ENCODE measurements at places on chromosomes 3 and 15.

- DNase-seq = no peak
Observed at GRCh38 chr15:68471541-68471940, 39.6 kb upstream of the ITGA11 start.

- no peak for DNase-seq
Observed at GRCh38 chr3:179067839-179068238, 3.8 kb downstream of the ZMAT3 start.

- DNase-seq = no peak
Observed at GRCh38 chr15:86877171-86877631, 797.5 kb downstream of the AGBL1 start.

GRCh38 chr3:176663837-176664831 is 533.1 kb downstream of the TBL1XR1 start:
- DNase-seq = no peak

DNA sequence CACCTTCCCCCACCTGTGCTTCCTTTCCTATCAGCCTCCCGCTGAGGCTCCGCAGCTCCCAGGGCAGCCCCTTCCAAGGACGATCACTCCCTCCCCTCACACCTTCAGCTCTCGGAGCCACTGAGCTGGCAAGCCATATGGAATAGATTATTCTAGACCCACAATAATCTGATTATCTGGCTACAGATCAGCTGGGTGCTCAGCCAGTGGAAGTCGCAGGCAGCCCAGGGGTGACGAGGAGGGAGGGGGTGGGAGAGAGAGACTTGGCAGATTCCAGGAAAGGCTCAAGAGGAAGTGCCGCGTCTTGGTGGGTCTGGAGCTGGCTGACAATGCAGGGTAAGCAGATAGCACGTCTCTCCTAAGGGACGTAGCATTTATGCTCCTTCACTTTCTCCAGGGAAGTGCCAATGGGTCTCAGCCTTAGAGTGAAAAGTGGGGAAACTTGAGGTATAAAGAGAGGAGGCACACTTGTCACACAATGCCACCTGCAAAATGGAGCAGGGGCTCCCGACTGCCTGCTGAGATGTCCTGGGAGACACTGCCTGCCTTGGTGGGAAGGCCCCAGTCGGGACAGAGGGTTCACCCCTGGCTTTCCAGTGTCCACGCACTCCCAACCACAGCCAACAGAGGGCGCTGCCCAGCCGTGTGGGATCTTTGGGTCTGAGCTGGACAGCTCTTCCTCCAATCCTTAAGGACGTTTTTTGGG is 9.4 kb upstream of the MESP1 start:
- peak; percentile 48 for DNase-seq

DNA sequence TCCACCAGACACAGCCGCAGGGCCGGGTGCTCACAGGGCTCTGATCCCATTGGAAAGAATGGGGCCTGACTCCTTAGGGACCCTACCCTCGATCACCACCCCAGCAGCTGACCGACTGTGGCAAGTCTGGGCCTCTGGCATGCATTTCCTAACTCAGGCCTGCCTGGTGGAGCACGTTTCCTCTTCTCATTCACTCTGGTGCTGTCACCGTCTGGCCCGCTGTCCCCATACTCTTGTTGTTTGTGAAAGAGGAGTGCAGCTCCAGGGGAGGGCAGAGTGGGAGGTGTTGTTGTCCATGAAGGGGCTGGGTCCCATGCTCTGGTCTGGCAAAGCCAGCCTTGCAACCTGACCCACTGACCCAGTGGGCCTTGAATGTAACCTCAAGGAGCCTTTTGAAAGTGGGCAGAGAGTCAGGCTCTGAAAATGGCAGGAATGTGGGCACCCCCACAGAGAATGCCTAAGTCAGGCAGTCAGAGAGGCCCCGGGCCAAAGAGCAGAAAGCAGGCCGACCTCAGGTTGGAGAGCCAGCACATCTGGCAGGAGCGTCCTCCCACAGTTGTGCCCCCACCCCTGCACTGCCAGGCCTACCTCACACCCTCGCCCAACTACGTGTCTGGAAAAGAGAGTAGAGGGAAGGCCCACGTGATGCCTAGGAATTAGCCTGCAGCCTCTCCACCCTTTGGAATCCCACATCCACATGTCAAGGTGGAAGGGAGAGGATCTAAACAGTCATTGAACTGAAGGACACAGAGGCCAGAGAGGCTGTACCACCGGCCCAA is 10.9 kb downstream of the SEMA7A start:
- DNase-seq = no peak

GRCh38 chr15:70237626-70238025 is 139.9 kb upstream of the TLE3 start:
- no peak for DNase-seq

GRCh38 chr3:129470861-129471260 is 30.8 kb downstream of the IFT122 start:
- DNase-seq = no peak

Measured in stimulated activated CD4-positive, alpha-beta T cell treated with anti-CD3 and anti-CD28 coated beads, Interleukin-1b, Interleukin-23, amount 100 ng/mL, for 24 hours (primary cell).